H9 (cell line): ENCODE measurements at places on chromosomes 4 and X.
A peak's percentile ranks its signal among the peaks of the same experiment; 100 is the strongest.

DNA sequence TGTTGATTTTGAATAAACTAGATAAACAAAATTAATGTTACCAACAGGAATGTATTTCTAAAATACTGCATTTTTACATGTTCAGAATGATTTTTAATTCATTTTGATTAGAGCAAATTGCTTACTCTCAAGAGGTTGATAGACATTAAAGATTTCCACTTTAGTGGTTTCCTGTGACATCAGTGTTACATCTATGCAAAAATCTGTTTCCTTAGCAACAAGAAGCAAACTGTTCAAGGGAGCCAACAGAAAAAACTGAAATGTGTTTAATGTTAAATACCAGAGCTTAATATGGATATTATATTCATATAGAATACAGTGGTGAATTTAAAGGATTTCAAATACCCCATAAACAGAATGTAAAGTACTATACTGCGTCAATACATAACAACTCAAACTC lies 277.8 kb downstream of the GABRG1 start:
- DNase-seq = no peak

DNA sequence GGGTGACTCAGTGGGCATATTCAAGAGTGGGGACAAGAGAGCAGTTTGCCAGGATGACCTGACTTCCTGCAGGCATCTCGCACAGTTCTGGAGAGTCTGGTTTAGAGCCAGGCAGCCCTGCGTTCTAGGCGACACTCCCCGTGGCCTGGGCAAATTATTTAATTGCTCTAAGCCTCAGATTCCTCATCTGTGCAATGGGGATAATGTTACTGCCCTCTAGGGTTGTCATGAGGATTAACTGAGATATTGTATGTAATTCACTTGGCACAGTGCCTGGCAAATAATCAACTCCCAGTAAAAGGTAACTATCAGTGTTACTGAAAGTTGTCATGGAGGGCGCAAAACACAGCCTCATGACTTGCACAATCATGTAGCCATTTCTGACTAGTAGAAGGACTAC lies 48.8 kb upstream of the PITX2 start:
- no peak for DNase-seq

DNA sequence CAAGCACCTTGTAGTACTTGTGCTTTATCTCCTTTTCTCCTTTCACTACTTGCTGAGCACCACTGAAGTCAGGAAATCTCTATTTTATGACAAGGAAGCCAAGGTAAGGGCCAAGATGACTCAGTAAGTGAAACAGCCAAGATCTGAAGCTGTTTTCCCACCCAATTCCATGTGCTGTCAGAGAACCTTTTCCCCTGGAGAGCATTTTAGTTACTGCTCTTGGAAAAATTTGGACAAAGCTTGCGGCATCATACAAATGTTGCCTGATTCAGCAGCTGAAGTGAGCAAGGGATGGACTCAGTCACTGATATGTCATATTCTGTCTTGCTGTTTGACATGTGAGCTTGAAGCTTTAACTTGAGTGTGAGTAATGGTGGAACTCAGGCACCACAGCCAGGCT lies 391.4 kb downstream of the RAB28 start:
- no peak for DNase-seq

DNA sequence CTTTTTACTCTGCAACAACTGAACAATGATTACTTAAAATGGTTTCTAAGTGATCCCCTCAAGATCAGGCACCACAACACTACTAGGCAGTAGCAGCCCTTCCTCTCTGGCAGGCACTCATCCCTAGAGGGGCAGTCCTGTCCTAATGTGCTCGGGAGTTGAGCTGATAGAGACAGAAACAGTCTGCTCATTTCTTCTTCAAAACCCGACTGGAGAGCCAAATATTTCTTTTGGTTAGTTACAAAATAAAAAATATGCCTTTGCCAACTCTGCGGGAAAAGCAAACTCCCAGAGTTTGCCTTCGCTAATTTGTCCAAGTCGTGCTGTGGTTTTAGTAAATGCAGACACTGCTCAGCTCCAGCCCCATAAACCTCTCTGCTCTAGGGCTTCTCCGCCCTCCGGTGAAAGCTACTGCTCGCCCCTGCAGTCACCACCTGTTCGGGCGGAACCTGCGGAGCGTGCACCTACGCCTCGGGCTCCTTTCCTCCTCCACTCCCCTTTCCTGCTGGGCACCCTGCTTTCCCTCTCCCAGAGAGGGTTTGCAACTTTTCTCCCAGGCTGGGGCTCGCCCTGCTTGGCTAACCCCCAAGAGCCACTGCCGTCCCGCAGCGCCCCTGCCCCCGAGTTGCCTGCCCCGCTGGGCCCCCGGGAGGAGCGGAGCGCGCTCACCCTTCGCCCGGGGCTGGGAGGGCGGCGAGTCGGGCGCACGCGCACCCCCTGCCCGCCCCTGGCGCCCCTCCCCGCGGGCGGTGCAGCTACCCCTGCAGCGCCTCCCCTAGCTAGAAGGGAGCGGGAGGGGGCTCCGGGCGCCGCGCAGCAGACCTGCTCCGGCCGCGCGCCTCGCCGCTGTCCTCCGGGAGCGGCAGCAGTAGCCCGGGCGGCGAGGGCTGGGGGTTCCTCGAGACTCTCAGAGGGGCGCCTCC lies at the start of gene NPNT:
TSS of gene NPNT (plus strand) at position 812 of the 923 bp plus-strand sequence. CDS start 182 bp downstream, outside the sequence.
- peak; percentile 58 for DNase-seq

DNA sequence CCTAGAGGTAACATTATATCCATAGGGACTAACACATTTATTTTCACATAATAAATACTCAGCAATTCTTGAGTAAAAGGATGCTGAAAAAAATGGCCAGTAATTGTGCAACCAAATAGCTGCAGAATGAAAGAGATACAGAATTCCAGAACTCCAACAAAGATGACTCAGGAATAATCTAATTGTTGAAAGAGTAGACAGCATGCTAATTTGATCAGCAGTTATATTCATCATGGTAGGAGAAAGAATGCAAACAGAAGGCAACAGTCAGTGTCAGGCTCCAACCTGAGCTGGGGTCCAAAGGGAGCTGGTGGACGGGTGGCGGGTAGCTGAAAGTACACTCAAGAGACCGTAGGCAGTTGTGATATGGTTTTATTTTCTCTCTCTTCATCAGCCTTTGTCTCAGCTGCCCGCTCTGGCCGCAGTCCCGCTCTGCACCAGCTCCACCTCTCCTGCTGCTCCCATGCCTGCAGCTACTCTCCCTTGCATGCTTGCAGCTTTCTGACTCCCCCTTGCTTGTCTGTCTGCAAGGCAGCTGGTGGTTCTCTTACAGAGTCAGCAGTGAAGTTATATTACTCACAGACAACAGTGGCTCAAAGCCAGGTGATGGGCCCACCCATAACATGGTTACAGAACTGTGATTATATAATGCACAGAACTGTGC lies 1150.1 kb downstream of the STIM2 start:
- DNase-seq = no peak

DNA sequence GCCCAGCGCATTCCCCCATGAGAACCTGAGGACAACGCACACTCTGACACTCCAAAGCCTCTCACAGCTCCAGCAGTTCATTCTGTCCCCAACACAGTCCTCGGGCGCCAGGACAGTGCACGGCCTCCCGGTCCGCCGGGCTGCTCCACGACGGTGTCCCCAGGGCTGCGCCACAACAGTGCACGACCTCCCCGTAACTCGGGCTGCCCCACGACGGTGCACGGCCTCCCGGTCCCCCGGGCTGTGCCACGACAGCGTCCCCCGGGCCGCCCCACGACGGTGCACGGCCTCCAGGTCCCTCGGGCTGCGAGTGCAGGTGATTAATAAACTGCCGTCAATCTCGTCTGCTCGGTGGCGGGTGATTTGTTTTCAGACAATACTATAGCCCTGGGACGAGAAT lies 585.1 kb upstream of the FRG1 start:
- no peak for DNase-seq

- DNase-seq = no peak
Observed at GRCh38 chrX:5305452-5305851, 923.2 kb downstream of the NLGN4X start.

- no peak for DNase-seq
Observed at GRCh38 chr4:2272026-2272827, 10.3 kb upstream of the MXD4 start.

- DNase-seq = no peak
Observed at GRCh38 chr4:2570551-2571222, 34.2 kb downstream of the FAM193A start.

GRCh38 chrX:43456063-43456462 lies 200.0 kb upstream of the MAOA start:
- no peak for DNase-seq

DNA sequence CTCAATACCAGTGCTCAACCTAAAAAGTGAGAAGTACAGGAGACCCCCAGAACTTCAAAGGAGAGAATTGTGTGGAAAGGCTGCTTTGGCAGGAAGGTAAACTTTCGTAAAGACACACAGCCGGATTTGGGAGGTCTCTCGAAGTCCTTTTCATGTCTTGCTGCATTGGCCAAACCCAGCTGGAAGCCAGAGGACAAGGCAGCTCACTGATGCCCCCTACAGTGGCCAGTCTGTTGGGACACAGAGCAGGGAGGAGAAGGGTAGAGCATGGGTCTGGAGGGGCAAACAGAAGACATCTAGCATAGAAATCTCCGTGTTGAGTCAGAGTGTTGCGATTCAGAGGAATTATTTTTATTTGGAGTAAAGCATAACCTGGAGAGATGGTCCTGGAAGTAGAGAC lies 198.9 kb downstream of the ANK2 start:
- peak; percentile 83 for DNase-seq

DNA sequence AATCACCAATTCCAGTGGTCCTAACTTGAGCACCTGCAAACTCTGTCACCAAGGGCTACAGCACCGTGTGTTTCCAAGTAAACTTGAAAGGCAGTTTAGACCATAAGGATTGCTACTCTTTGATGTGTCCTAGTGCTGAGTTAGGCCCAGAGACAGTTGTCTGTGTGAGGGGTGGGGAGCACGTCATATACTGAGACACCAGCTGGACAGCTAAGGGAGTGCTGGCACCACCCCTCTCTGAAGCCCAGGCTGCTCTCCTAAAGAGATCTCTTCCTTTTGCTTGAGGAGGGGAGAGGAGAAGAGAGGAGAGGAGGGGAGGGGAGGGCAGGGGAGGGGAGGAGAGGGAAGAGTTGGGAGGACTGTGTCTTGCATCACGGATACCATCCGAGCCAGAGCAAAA lies 218.7 kb upstream of the TACR3 start:
- DNase-seq = no peak

- DNase-seq = no peak
Observed at GRCh38 chrX:2224597-2225235, 276.1 kb downstream of the DHRSX start.

- DNase-seq = no peak
Observed at GRCh38 chr4:186932631-186933187, 209.1 kb upstream of the FAT1 start.

DNA sequence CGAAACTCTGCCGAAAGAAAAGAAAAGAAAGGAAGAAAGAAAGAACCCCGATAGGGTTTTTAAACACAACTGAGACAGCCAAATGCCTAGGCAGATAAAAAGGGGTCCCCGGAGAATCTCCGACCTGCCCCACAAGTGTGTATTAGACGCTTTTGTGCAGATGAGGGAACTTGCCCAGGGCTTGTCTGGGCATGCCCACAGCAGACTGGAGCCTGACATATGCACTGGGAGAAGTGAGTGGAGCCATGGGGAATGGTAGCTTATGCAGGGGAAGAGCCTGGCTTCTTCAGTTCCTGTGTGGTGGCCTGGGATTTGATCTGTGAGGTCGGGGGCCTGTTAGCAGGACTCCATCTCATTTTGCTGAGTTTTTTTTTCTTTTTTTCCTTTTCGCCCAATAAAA lies 199.0 kb downstream of the GPC3 start:
- DNase-seq = no peak

- no peak for DNase-seq
Observed at GRCh38 chr4:168337550-168337940, 19.0 kb upstream of the DDX60 start.

GRCh38 chrX:9937761-9938160 lies 29.4 kb upstream of the CLDN34 start:
- no peak for DNase-seq

- DNase-seq = no peak
Observed at GRCh38 chr4:104206784-104207183, 287.9 kb downstream of the CXXC4 start.

DNA sequence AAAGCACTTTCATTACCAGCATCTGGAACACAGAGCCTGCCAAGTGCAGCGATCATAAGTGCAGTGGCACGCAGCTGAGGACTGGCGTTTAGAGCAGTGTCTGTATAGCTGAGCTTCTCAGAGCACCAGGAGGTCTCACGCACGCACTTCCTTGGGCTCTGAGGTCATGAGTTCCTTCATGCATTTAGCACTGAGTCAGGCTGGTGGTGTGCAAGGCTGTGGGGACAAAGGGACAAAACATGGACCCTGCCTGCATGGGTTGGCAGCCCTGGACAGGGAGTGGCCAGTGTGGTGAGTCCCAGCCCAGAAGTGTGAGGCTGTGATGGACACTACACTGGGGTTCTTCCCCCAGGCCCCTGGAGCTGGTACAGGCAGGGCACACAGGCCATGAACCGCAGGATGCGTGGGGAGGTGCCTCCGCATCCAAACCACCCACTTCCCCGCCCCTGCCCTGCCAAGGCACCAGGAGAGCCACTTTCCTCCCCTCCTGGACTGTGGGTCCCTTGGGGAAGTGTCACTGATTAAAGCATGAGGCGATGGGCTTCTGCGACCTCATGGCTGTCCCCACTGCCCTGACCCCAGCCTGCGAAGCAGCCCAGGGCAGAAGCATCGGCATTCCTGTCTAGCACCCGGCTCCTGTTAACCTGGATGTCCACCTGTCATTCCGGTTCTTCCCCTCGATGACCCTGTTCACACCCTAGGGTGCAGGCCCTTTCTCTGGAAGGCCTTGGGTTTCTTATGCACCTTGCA lies 37.2 kb upstream of the GPR78 start:
- DNase-seq = no peak

GRCh38 chrX:123749643-123750042 lies 16.8 kb upstream of the THOC2 start:
- no peak for DNase-seq

GRCh38 chr4:100842856-100843255 lies 325.0 kb upstream of the EMCN start:
- no peak for DNase-seq

- DNase-seq = no peak
Observed at GRCh38 chrX:24243692-24244091, 70.2 kb downstream of the SUPT20HL2 start.

DNA sequence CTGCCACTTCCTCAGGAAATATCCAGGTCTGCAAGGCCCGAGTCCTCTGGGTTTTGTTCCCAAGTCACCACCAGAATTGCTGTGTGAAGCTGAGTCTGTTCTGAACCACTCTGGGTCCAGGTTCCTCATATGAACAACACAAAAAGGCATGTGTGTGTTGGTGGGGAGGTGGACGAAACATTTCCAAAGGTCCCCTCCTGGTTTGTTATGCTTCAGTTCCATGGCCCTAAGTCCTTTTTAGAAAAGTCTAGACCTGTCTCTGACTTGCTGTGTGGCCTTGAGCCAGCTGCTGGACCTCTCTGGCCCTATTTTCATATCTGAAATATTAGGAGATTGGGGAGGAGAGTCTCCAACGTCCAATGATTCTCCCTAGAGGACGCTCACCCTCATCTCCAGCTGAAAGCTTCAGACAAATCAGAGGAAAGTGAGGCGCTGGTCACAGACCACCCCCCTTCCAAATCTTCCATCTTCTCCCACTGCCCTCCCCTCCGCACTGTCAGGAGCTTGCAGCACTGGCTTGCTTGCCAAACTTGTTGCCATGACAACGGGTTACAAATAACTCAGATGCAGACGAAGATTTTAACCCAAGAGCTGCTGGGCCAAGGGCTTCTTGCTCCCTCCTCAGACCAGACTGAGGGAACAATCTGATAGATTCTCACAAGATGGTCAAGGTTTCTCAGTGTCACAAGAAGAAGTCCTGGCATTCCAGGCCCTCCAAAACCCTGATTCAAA lies 64.5 kb downstream of the SMC1A start:
- peak; percentile 37 for DNase-seq

- peak; percentile 70 for DNase-seq
Observed at GRCh38 chr4:185128272-185129119, 14.6 kb upstream of the SLC25A4 start.

GRCh38 chrX:73267206-73267605 lies 52.6 kb upstream of the NAP1L2 start:
- DNase-seq = no peak
